ENCODE measurements at places on chromosomes 7 and 10. TPM values are rescaled to one million over a fixed set of nuclear protein-coding genes. Genes with fewer than 3 reads are reported as not detected.

DNA sequence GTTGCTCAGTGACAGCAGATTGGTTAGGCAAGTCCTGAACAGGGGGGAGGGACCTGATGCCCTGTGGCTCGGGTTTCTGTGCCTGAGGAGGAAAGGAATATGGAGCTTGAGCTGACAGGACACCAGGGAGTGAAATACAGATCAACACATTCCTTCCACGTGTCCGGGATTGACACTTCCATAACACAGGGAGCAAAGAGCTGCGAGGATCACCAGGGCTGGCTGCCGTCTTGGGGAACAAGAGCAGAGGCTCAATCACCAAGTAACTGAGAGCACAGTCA is 36.7 kb upstream of the EFCAB10 start:
- DNase-seq, result no peak

- no peak for DNase-seq
These were observed 391.4 kb downstream of the PLXDC2 start for GRCh38 chr10:20207653-20208052.

GRCh38 chr7:26691406-26691805 is 173.0 kb downstream of the SKAP2 start:
- no peak for DNase-seq

FOXP2 gene
- 0.25 TPM for total RNA-seq

- no peak for DNase-seq
These were observed 35.7 kb downstream of the SEMA3E start for GRCh38 chr7:83613232-83613631.

DNA sequence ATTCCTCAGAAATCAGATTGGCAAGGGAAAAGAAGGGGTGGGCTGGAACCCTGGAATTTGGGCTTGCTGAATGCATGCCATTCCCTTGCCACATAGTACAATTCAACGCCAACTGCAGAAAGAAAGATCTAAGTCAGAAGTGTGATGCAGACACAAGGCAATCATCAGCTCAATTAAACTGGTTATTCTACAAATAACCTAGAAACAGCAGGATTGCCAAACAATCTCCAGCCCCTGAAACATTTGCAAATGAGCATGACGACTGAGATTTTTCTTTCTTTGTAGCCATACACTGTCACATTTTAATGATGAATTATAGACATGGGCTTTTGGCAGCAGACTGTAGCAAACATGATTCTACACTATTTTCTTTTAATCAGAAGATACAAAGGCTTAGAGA is 16.5 kb upstream of the CREB5 start:
- DNase-seq, result no peak

Measured in neural progenitor cell (in vitro differentiated cells).